Activated CD8-positive, alpha-beta T cell treated with anti-CD3 and anti-CD28 coated beads, Interleukin-2, amount 10 ng/mL, durations not matched to agents 7 days and 5 days (primary cell): ENCODE measurements at places on chromosomes 2 and 18.

GRCh38 chr2:40315683-40316082 lies 136.2 kb downstream of the SLC8A1 start:
- no peaks in the 10 kb centered on the region for H3K27me3 ChIP-seq
- H3K4me3 ChIP-seq, result no peak overlapping the region
- no peak for DNase-seq
- no peaks in the 10 kb centered on the region for H3K36me3 ChIP-seq
- no peak overlapping the region for H3K27ac ChIP-seq
- H3K4me1 ChIP-seq, result no peaks in the 10 kb centered on the region

DNA sequence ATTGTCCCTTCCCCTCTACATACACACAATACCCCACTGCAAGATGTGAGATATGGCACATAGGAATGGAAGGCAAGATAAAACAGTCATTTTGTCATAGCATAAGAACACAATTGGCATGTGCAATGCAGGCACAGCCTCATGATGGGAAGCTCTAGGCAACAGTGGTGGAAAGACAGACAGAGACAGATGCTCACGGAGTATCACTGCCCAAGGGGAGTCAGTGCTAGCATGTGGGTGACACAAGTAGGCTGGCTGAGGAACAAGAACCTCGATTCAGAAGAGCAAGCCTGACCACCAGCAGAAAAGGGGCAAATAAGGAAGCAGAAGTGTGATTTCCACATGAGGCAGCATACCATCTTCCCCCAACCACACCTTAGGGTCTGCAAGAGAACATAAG lies 323.6 kb downstream of the PAX3 start:
- no peaks in the 10 kb centered on the region for H3K4me1 ChIP-seq
- DNase-seq, result no peak
- H3K4me3 ChIP-seq, result no peak overlapping the region
- H3K27me3 ChIP-seq, result no peaks in the 10 kb centered on the region
- H3K27ac ChIP-seq, result no peak overlapping the region

- DNase-seq, result no peak
- peaks cover 16% of the 10 kb centered on the region for H3K27me3 ChIP-seq
- H3K4me1 ChIP-seq, result no peaks in the 10 kb centered on the region
- H3K36me3 ChIP-seq, result no peaks in the 10 kb centered on the region
- H3K27ac ChIP-seq, result no peak overlapping the region
Observed at GRCh38 chr2:143852759-143853158, 667.2 kb downstream of the ZEB2 start.

- no peak overlapping the region for H3K4me3 ChIP-seq
- H3K27ac ChIP-seq, result no peak overlapping the region
- H3K4me1 ChIP-seq, result no peaks in the 10 kb centered on the region
- H3K27me3 ChIP-seq, result peaks cover 7% of the 10 kb centered on the region
- no peak for DNase-seq
Observed at GRCh38 chr2:170582313-170582712, 132.8 kb upstream of the SP5 start.

- H3K27ac ChIP-seq, result no peak overlapping the region
- no peaks in the 10 kb centered on the region for H3K4me1 ChIP-seq
- H3K36me3 ChIP-seq, result no peaks in the 10 kb centered on the region
- DNase-seq, result no peak
- no peak overlapping the region for H3K4me3 ChIP-seq
- H3K27me3 ChIP-seq, result no peaks in the 10 kb centered on the region
Observed at GRCh38 chr18:34261865-34262780, 37.4 kb upstream of the NOL4 start.

- H3K27ac ChIP-seq, result no peak overlapping the region
- H3K4me3 ChIP-seq, result no peak overlapping the region
- H3K27me3 ChIP-seq, result no peaks in the 10 kb centered on the region
- peaks cover 2% of the 10 kb centered on the region for H3K4me1 ChIP-seq
- no peak for DNase-seq
Observed at GRCh38 chr2:203648273-203648672, 58.2 kb upstream of the CD28 start.

DNA sequence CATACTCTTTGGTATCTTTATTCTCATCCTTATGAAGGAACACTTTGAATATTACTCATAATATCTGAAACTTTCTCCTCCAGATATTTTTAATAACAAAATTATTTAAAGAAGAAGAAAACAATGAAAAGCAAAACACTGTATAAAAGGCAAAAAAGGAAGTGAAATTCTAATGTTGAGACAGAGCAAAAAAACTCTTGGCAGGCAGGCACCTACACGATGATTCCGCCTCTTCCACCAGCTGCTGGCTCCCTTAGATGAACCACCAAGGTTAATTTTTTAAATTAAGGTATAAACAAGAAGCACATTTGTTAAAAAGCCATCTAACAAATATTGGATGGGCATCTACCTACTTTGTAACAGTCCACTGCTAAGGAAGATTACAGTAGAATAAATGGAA lies 434.7 kb downstream of the EPHA4 start:
- H3K27ac ChIP-seq, result no peak overlapping the region
- no peaks in the 10 kb centered on the region for H3K27me3 ChIP-seq
- no peaks in the 10 kb centered on the region for H3K36me3 ChIP-seq
- DNase-seq, result no peak

DNA sequence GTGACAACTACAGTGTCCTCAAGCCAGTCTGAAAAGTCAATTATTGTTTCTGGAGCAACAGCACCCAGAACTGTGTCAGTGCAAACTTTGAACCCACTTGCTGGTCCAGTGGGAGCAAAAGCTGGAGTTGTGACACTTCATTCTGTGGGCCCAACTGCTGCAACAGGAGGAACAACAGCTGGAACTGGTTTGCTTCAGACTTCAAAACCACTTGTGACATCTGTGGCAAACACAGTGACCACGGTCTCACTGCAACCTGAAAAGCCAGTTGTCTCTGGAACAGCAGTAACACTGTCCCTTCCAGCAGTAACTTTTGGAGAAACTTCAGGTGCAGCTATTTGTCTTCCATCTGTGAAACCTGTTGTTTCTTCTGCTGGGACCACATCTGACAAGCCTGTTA lies 59.8 kb downstream of the TAF4B start:
- peaks cover 10% of the 10 kb centered on the region for H3K4me1 ChIP-seq
- H3K36me3 ChIP-seq, result peaks cover 24% of the 10 kb centered on the region
- no peak for DNase-seq
- H3K4me3 ChIP-seq, result no peak overlapping the region
- no peaks in the 10 kb centered on the region for H3K27me3 ChIP-seq
- no peak overlapping the region for H3K27ac ChIP-seq

DNA sequence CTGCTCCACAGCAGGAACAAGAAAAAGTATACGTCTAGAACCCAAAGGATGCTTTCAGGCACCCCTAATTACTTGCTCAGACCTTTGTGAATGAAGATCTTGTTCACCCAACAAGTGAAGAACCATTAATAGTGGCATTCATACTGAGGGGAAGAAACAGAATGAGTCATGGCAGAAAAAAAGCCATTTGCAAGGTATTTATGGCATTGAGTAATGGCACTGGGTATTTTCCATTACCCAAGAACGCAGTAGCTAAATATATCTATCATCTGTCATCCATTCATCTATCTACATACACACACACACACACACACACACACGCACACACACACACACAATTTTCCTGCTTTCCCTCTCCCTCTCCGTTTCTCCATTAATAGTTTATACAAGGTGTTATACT lies 56.4 kb upstream of the XIRP2 start:
- no peaks in the 10 kb centered on the region for H3K4me1 ChIP-seq
- no peak overlapping the region for H3K27ac ChIP-seq
- H3K36me3 ChIP-seq, result no peaks in the 10 kb centered on the region
- H3K27me3 ChIP-seq, result no peaks in the 10 kb centered on the region

GRCh38 chr2:229287823-229288222 lies 16.7 kb upstream of the PID1 start:
- H3K4me1 ChIP-seq, result no peaks in the 10 kb centered on the region
- H3K4me3 ChIP-seq, result no peak overlapping the region
- no peaks in the 10 kb centered on the region for H3K27me3 ChIP-seq

DNA sequence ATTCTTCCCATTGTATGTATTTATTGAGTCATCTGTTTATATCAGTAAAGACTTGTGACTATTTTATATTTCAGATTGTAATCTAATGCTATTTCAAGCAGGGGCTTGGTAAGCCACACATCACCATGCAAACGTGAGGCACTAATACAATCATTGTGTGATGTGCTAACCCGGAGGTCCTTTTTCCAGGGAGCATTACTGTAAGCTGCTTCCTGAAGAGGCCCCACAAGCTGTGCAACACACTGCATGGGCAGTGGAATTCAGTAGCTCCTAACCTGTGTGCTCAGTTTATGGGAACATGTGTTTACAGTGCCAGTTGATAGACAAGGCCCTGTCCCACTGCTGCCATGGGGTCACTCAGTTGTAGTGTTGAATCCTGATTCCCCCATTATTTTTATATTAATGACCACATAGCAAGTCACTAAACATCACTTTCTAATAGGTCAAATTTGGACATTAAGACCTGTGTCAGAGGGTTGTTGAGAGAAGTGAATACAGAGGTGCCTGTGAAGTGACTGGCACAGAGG lies 162.9 kb downstream of the FHOD3 start:
- no peak overlapping the region for H3K4me3 ChIP-seq
- no peak for DNase-seq
- H3K27ac ChIP-seq, result no peak overlapping the region
- no peaks in the 10 kb centered on the region for H3K4me1 ChIP-seq

GRCh38 chr2:168801961-168802858 lies at the start of gene NOSTRIN:
Gene NOSTRIN (plus strand): TSS chr2:168802637. CDS start chr2:168802647, 10 bp downstream.
- H3K4me1 ChIP-seq, result peaks cover 19% of the 10 kb centered on the region
- H3K27ac ChIP-seq, result no peak within 1 kb of the TSS
- H3K27me3 ChIP-seq, result no peaks in the 10 kb centered on the region
- no peak for DNase-seq

- DNase-seq, result no peak
- no peak overlapping the region for H3K27ac ChIP-seq
- H3K4me1 ChIP-seq, result peaks cover 2% of the 10 kb centered on the region
- H3K36me3 ChIP-seq, result no peaks in the 10 kb centered on the region
- no peak overlapping the region for H3K4me3 ChIP-seq
Observed at GRCh38 chr2:102114290-102114721, 28.2 kb upstream of the IL1R1 start.

- H3K27me3 ChIP-seq, result peaks cover 7% of the 10 kb centered on the region
- no peak within 1 kb of the TSS for H3K4me3 ChIP-seq
- no peak within 1 kb of the TSS for H3K27ac ChIP-seq
- DNase-seq, result no peak
Observed at GRCh38 chr2:3594493-3595281, at the start of gene COLEC11. Gene COLEC11 (plus strand): TSS chr2:3595112. CDS start chr2:3604341, 9,229 bp downstream.

DNA sequence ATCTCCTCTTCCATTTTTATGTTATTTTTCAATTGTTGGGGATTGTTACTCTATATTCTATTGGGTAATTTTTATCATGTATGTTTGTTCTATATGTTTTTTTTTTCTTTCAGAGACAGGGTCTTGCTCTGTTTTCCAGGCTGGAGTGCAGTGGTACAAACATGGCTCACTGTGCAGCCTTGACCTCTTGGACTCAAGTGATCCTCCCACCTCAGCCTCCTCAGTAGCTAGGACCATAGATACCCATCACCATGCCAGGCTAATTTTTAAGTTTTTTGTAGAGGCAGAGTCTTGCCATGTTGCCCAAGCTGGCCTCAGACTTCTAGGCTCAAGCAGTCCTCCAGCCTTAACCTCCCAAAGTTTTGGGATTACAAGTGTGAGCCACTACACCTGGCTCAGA lies 88.7 kb downstream of the TTC27 start:
- peaks cover 13% of the 10 kb centered on the region for H3K36me3 ChIP-seq
- no peak overlapping the region for H3K27ac ChIP-seq
- no peak for DNase-seq
- no peak overlapping the region for H3K4me3 ChIP-seq
- H3K27me3 ChIP-seq, result no peaks in the 10 kb centered on the region

DNA sequence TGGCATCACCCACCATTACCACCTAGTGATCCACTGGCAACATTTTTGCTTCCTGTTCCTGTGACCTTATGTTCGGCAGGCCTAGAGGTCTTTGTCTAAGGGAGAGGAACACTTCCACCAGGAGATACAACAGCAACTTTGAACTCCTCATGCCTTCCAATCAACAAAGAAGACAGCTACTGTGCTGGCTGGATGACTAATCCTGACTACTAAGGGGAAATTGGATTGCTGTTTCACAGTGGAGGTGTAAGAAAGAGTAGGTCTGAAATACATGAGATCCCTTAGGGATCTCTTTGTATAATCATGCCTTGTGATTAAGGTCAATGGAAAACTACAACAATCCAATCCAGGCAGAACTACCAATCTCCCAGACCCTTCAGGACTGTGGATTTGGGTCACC lies 45.2 kb downstream of the EIF2AK3 start:
- no peaks in the 10 kb centered on the region for H3K27me3 ChIP-seq
- H3K27ac ChIP-seq, result no peak overlapping the region
- no peak overlapping the region for H3K4me3 ChIP-seq
- no peaks in the 10 kb centered on the region for H3K4me1 ChIP-seq
- peaks cover 35% of the 10 kb centered on the region for H3K36me3 ChIP-seq

DNA sequence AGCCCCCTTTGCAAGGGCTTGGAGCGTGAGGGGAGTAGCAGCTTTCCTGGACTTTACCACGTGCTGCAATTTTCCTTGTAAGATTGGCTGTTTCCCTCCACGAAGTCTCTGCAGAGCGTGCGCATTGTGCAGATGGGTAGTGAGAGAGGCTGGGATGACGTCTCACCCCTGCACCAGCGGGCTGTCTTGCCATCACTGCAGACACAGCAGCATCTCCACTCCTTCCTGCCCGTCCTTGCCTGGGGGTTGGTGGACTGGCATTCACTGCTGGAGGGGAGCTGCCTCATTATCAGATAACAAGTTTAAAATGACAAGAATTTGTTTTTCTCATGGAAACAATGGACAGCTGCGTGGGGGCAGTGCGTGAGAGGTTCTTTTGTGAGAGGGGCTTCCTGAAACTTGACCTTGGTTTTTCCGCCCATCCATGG lies 45.3 kb upstream of the HS6ST1 start:
- no peak for DNase-seq
- H3K27ac ChIP-seq, result no peak overlapping the region
- no peaks in the 10 kb centered on the region for H3K36me3 ChIP-seq
- H3K4me1 ChIP-seq, result no peaks in the 10 kb centered on the region
- peaks cover 11% of the 10 kb centered on the region for H3K27me3 ChIP-seq
- H3K4me3 ChIP-seq, result no peak overlapping the region

- H3K27ac ChIP-seq, result no peak overlapping the region
- H3K36me3 ChIP-seq, result no peaks in the 10 kb centered on the region
- H3K4me1 ChIP-seq, result peaks cover 4% of the 10 kb centered on the region
- DNase-seq, result peak; percentile 24
Observed at GRCh38 chr18:57107140-57107832, 39.6 kb upstream of the BOD1L2 start.

DNA sequence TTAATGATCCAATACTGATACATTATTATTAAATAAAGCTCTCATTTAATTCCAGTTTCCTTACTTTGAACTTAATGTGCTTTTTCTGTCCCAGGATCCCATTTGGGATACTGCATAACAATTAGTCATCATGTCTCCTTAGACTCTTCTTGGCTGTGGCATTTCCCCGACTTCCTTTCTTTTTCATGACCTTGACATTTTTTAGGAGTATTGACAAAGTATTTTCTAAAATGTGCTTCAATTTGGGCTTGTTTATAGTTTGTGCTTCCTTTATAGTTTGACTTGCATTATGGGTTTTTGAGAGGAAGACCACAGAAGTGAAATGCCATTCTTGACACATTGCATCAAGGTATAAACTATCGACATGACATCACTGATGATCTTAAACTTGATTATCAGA lies 46.1 kb upstream of the KIF5C start:
- no peaks in the 10 kb centered on the region for H3K27me3 ChIP-seq
- no peak overlapping the region for H3K27ac ChIP-seq
- H3K36me3 ChIP-seq, result no peaks in the 10 kb centered on the region
- no peaks in the 10 kb centered on the region for H3K4me1 ChIP-seq
- no peak for DNase-seq
